Stimulated activated CD4-positive, alpha-beta T cell treated with anti-CD3 and anti-CD28 coated beads, Interleukin-2, amount 100 ng/mL, for 24 hours (primary cell): ENCODE measurements at places on chromosomes 5 and 9.

- DNase-seq: no peak
These were observed 285.2 kb downstream of the DMRTA1 start for GRCh38 chr9:22731786-22732185.

DNA sequence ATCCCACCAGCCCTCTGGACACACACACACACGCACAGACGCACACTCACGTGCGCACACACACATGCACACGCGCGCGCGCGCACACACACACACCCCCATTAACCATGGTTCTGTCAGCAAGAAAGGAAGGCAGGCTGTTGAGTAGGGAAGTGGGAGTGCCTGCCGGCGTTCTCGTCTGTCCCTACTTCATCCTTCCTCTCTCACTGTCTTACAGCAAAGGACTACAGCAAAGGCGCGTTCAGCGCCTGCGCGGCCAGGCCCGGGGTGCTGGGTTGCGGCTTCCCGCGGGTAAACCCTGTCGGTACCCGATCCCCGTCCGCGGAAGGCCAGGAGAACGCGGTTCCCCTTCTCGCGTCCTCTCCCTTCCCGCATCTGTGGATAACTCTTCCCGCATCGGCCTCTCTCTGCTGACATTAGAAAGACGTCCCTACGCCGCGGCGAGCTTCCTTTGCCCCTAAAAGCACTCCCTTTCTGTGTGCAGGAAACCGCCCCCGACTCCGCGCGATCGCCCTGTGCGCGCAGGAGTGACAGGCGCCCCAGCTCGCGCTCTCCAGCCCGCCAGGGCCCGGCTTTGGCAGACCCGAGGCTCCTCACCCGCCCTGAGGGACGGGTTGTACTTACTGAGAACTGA, 219.2 kb downstream of the AGTPBP1 start:
- DNase-seq: no peak

GRCh38 chr5:146003852-146004251, 67.5 kb downstream of the SH3RF2 start:
- DNase-seq: no peak

DNA sequence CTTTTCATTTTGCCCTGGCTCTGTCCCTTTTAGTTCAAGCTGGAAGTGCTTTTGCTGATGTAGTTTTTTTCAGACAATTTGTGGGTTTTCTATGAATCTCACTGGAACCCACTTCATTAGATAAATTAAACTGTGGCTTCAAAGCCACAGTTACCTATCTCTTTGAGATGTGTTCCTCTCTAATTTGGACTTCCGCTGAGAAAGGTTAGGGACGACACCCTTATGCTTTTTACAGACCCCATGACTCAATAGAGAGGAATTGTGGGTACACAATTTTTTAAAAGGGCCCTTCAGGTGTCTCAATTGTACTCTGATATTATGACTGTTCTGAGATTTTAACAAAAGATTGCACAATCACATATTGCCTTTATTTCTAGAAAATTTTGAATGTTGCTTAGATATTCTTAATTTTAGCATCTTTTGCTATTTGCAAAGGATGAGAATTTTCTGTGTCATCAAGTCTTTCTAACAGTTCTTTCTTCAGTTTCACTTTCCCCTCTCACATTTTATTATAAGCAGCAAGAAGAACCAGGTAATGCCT, 110.6 kb downstream of the GADD45G start:
- DNase-seq: no peak

- DNase-seq: no peak
These were observed 51.9 kb downstream of the MAPKAP1 start for GRCh38 chr9:125655066-125655633.
